ENCODE measurements at places on chromosomes 2 and 18.

GRCh38 chr2:232325324-232326273, 53.0 kb upstream of the ALPP start:
- DNase-seq, result peak; percentile 83

GRCh38 chr2:69080071-69080470, 67.1 kb downstream of the ANTXR1 start:
- no peak for DNase-seq

- DNase-seq, result no peak
Measured at GRCh38 chr18:8620845-8621244, 11.6 kb downstream of the RAB12 start.

GRCh38 chr2:178865999-178866398, 58.8 kb upstream of the TTN start:
- no peak for DNase-seq

GRCh38 chr2:30871440-30871839, 64.2 kb upstream of the CAPN13 start:
- no peak for DNase-seq

- no peak for DNase-seq
Measured at GRCh38 chr2:109335631-109336176, 206.7 kb downstream of the SH3RF3 start.

DNA sequence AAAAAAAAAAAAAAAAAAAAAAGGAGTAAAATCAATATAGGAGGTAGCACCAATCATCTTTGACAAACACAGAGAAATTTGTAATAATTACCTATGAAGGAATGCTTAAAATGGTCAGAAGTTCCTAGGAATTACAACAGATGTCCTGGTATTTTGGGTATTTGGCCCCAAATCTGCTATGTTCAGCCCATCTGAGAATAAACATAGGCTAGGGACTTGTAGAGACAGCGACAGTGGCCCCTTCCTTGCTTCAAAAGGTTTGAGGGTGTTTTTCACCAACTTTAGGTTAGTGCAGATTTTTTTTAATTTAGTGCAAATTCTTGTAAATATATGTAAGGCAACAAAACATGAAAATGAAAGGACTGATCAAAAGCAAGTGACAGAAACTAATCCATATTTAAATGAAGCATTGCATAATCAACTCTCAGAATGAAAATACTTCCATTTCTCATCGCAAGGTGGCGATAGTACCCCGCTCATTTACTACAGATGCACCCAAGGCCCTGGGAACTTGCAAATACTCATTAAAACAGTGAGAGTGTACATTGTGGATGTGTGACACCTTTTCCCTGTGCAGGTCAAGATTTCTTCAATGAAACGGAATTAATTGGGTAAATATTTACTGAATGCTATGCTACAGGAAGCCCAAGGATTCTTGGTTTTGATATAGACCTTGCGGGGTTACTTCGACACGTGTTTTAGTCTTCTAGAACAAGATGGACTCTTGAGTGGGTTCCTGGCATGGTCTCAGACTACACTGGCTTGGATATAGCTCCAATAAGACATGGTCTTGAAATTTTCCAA, 44.6 kb downstream of the FAM124B start:
- peak; percentile 69 for DNase-seq

- DNase-seq, result no peak
Measured at GRCh38 chr18:12295389-12296086, 12.5 kb upstream of the TUBB6 start.

DNA sequence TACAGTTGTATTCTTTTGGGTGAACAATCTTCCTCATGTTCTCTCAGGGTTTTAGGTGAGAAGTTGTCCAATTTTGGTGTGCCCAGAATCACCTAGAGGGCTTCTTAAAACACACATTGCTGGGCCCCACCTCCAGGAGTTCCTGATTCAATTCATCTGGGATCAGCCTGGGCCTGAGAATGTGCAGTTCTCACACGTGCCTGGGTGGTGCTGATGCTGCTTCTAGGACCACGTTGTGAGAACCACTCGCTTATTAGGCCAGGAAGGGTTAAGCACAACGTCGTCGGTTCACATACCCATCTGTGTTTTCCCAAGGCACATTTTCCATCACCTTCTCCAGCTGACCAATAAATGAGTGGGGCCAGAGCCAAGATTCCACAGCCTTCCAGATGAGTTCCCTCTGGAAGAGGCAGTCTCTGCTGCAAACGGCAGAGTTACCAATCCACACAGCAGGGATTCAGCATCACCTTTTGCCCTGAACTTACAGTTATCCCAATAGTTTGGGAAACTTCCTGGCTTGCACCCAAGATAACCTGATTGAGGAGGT, 277.7 kb upstream of the HNRNPA3 start:
- no peak for DNase-seq
